ENCODE measurements at places on chromosomes 7 and 10.

DNA sequence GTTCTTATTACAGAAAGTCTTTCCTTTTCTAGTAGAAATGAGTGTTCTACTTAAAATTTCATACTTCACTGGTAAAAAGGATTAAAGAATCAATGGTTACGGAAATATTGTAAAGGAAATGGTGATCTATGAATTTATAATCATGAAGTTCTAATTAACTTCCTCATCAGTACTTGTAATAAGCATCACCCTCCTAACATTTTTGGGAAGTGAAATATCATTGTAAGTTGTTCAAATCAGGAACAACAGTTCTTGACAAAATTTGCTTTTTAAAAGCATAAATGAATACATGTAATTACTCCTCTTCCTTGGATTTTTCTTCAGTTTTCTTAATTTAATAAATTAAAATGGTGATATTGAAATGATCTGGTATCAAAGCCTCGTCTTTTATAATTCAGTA, 5.6 kb upstream of the PCGF5 start:
- no peak for DNase-seq

DNA sequence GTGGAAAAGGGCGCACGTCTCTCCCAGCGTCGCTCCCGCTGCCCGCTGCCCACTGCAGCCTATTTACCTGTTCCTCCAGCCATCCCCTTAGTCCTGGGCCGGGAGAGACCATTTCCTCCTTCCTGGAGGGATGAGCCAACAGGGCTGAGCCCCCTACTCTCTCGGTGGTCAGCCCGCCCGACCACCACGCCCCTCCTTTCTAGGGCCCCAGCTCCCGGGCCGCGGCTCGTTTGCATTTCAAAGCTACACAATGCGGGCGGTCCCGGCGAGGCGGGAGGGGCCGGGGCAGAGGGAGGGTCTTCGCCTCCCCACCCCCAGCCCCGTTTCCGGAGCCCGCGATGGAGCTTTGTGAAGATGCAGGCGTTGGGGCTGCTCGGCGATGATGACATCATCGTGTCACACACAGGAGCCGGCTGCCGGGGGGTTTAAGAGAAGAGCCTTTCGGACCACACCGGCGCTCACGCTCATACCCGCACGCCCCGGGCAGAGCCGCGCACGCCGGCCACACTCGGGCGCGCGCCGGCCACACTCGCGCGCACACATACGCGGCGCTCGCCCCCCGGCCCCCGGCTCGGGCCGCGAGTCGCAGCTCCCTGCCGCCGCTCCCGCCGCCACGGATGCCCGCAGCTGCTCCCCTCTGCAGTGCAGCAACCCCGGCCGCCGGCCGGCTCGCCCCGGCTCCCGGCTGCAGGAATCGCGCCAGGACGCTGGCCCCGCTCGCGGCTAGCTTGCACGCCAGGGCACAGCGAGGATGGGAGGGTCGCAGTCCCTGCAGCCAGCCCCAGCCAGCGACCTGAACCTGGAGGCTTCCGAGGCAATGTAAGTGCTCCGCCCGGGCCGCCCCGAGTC, 107.7 kb upstream of the BTBD16 start:
- DNase-seq = peak; percentile 55

DNA sequence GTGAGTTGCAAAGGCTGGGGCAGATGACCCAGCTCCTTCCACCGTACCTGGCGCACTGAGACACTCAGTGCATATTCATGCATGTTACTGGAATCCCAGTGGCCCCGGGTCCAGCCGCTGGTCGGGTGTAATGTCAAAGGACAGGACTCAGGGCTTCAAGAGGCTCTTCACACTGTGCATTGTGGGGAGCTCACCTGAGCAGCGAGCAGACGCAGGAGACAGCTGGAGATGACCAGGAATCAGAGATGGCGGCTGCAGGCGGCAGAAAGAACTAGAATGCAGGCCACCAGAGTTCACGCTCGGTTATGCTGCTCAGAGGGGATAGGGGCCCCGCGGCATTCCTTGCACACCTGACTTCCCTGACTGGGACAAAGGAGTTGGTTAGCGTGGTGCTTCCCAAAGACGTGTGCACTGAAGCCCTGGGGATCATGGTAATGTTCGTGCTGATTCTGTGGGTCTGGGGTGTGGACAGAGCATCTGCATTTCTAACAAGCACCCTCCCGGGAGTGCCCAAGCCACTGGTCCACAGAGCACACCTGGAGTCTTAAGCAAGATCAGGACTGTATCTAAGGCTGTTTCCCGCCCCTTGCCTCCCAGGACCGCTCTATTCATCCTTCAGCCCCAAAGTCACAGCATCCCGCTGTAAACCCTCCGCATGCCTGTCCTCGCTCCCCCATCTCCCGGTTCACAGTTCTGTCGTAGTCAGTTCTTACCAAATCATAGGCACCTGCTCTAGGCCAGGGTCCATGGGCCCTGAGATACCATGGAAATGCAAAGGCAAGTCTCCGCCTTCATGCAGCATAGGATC, 71.0 kb downstream of the MKI67 start:
- DNase-seq = no peak

DNA sequence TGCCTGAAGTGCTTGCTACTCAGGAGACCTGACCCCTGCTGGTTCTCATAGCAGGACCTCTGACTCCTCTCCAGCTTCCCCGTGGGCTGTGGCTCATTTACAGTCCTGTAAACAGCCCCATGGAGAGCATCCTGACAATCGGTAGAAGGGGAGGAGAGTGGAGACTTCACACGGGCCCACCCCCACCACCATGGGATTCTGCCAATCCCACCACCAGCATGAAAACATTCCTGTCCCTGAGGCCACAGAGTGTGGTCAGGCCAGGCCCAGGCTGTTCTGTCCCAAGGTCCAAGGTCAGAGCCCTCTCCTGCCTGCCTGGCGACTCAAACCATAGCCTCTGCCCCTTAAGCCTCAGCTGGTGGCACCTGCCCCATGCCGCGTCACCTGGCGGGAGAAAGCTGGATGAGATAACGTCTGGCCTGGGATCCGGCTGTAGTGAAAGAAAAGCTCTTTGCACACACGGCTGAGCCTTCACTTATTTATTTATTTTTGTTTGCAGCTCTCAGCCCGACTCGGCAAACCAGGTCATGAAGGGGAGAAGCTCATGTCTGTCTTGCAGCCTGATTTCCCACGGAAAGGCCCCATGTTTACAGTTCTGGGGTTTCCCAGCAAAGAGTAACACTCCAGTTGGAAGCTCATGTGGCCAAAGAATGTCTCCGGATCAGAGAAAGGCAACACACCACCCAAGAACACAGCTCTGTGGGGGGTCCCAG, 293.6 kb upstream of the ZMIZ1 start:
- DNase-seq = no peak

DNA sequence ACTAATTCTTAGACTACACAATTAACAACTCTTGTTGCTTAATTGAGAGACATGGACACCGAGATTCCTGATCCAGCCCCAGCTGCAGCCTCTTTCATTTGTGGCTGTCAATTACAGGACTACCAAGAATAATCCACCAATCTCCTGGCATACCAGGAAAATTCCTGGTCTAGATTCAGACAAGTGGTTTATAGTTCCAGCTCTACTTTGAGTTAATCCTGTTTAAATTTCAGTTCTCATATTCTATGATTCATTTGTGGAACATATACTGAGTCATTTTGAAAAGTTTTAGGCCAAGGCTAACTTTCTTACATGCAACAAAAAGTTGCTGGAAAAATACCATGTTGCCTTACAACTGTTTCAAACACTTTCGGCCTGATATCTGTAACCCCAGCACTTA, 253.5 kb downstream of the MAGI2 start:
- no peak for DNase-seq

GRCh38 chr7:63077841-63078240, 920.8 kb upstream of the ZNF722 start:
- no peak for DNase-seq

- DNase-seq = no peak
These were observed 70.3 kb downstream of the PARP12 start for GRCh38 chr7:139992353-139993044.

DNA sequence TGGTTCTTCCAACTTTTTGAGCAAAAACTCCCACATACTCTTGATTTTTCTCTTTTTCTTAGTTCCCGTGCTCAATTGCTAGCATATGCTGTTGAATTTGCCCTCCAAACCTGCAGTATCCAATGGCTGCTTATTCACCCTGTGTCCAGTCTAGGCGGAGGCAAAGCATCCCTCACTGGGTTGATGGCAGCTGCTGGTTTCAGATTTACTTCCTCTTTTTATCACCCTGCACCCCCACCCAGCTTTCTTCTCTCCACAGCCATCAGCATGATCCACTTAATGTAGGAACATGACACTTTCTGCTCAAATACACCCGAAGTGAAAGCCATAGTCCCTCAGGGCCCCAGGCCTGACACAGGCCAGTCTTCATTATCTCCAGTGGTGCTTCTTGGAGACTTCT, 87.6 kb upstream of the ADARB2 start:
- DNase-seq = no peak

- no peak for DNase-seq
These were observed 274.8 kb downstream of the ADARB2 start for GRCh38 chr10:1462521-1462920.
